ENCODE measurements at places on chromosomes 5 and 9.

GRCh38 chr9:81112627-81113452 lies 576.5 kb downstream of the TLE1 start:
- DNase-seq: peak; percentile 45

GRCh38 chr5:138336952-138337684 lies 948 bp upstream of the FAM53C start:
- no peak for DNase-seq

GRCh38 chr5:131943916-131944315 lies 1.5 kb downstream of the MEIKIN start:
- no peak for DNase-seq

GRCh38 chr5:106699198-106699597 lies 971.5 kb downstream of the EFNA5 start:
- no peak for DNase-seq

GRCh38 chr9:2809692-2810419 lies 34.0 kb downstream of the PUM3 start:
- no peak for DNase-seq

- no peak for DNase-seq
Measured at GRCh38 chr9:88233091-88233490, 94.8 kb upstream of the SPATA31C2 start.

DNA sequence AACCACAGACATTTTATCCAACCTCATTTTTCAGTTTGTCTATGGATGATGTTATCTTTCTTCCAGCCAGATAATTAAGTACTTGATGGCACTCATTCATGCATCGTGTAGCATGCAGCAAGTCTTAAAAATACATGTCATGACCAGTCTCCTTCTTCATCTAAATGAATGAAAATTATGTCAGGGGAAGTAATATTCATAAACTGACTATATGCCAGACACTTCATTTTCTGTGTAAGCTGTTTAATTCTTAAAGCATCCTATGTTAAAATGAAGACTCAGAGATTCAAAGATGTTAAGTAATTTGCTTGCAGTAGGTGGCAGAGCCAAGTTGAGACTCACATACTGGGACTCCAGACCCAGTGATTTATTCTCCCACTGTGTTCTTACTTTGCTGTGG lies 181.7 kb upstream of the CD180 start:
- DNase-seq: no peak

DNA sequence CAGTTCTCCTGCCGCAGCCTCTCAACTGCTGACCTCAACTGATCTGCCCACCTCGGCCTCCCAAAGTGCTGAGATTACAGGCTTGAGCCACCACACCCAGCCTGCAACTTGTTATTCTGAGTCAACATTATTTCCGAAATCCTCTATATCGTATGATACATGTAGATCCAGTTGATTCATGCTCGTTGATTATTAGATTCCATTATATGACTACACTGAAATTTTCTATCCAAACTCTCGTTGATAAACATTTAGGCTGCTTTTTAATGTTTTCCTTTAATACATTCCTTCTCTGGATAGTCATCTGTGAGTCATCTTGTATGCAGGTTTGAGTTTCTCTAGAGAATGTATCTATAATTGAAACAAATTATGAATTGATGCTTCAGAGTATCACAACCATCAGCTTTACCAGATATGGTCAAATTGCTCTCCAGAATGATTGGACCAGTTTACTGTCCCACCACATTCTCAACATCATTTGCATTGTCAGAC lies 4.1 kb downstream of the CDK7 start:
- DNase-seq: no peak

DNA sequence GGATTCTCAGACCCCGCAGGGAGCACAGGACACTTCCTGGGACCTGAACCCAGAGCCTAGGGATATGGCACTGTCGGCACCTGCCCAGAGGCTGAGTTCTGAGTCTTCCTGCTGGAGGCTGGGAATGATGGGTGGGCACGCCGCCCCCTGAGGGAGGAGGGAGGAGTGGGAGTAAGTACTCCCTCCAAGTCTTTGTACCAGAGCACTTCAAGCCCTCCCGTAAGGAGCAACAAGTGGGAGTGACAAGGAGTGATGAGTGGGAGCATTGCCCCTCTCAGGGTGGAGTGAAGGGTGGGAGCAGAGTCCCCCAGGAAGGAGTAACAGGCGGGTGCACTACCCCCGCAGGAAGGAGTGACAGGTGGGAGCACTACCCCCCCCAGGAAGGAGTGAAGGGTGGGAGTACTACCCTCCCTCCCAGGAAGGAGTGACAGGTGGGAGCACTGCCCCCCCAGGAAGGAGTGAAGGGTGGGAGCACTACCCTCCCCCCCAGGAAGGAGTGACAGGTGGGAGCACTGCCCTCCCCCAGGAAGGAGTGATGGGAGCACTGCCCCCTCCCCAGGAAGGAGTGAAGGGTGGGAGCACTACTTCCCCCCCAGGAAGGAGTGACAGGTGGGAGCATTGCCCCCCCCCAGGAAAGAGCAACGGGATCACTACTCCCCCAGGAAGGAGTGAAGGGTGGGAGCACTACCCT lies 100.1 kb downstream of the CACNA1B start:
- DNase-seq: no peak

DNA sequence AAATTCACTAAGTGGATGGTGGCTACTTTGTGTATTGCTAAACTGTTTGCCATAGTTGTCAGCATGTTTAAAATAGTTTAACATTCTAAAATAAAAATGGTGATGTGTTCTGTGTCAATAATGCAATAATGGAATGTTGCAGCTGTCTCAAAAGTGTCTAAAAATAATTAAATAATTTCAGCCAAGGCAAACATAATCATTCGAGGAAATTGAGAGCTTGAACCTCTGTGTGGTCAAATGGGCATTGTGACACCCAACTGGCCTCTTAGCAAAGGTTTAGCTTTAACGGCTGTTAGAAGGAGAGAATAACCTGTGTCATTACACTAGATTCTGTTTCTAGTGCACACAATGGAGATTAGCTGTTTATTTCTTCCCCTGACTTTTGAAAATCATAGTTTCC lies 278.5 kb downstream of the TMEM167A start:
- no peak for DNase-seq

GRCh38 chr5:120293796-120294195 lies 170.3 kb upstream of the PRR16 start:
- no peak for DNase-seq

GRCh38 chr5:10333154-10334006 lies 20.1 kb upstream of the MARCHF6 start:
- DNase-seq: no peak

- no peak for DNase-seq
Measured at GRCh38 chr9:95073042-95073607, 244.4 kb downstream of the FANCC start.

DNA sequence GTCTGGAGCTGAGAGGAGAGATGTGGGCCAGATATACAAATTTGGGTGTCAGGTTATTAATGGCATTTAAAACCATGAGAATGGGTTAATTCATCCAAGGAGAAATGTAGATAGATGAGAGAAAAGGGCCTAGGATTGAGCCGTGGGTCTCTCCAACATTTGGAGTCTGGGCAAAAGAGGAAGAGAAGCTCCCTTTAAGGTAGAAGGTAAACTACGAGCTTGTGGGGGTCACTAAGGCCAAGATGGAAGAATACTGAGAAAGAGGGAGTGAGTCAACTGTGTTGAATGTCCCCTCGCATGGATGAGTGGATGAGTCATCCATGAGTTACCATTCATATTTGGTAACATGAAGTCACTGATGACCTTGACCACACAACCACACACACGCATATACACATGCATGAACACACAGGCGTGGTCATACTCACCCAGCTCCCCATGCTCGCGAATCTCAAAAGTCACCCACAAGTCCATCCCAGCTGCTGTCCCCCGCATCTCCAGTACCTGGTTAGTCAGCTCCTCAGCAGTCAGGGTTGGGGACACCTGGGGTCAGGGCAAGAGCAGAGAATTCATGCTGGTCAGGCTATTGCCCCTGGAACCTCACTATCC lies 6.8 kb upstream of the FCHSD1 start:
- no peak for DNase-seq

DNA sequence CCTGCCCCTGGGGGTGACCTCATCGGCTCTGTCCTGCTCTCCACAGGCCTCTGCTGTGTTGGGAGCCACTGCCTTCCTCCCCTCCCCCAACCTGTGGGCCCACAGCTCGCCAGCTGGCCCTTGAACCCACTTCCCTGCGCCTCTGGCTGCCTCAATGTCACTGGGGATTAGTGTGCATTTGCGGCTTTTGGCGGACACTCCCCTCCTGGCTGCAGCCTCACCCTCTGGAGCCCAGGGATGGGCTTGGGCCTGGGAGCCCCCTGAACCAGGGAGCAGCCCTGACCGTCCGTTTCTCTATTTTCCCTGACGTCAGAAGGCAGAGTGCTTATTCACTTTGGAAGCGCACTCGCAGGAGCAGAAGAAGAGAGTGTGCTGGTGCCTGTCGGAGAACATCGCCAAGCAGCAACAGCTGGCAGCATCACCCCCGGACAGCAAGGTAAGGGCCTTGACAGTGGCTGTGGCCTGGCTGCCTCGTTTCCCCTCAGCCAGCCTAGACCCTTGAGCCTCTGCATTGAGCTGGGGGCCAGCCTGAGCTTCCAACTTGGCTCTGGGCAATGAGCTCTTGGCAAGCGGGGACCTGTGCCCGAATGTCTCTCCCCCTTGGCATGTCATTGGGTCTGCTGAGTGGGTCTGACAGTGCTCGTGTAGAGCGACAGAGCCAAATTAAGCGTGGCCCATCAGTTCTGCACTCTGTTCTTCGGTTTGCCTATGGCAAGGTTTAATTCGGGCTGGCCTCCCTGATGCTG lies 73.1 kb downstream of the RGS3 start:
- no peak for DNase-seq

DNA sequence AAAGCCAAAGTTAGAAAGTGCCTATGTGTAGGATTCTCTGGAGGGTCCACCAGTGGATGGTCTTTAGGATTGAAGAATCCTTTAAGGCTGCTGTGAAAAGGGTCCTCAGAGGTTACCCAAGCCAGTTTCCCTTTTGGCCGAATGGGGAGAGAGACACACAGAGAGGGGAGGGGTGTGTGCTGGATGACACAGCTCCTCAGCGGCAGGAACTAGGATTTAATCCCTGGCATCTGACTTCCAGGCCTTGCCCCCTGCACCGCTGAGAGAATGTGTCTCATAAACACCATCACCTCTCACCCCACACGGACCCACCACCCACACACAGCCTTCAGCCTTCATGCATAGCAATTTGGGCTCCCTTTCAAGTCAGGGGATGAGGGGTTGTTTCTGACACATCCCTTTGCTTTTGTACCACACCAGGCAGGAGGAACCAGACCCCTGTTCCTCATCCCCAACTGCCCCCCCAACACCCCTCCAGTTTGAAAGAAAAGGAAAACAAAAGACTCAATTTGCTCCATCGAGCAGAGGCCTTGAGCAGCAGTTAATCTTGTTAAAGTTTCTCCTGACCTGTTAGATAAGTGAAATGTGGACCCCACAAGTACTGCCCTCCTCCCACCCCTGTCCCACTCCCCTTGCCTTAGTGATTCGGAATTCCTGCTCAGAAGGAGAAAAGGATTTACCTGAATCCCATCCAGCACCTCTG lies 4.0 kb downstream of the PAPPA start:
- DNase-seq: no peak

Measured in NCI-H1436 treated with DMSO at 0.1 percent for 48 hours (cell line).